PC-9 (cell line): ENCODE measurements at places on chromosomes 12 and 14. TPM values are rescaled to one million over a fixed set of nuclear protein-coding genes. Genes with fewer than 3 reads are reported as not detected.

- no peak overlapping the region for H3K27ac ChIP-seq
- H3K36me3 ChIP-seq = no peaks in the 10 kb centered on the region
- no peaks in the 10 kb centered on the region for H3K4me1 ChIP-seq
- DNase-seq = no peak
- no peaks in the 10 kb centered on the region; the same call in 1 of the 2 replicates for H3K27me3 ChIP-seq
- H3K4me3 ChIP-seq = no peak overlapping the region
These were observed 55.8 kb upstream of the CCDC175 start for GRCh38 chr14:59632381-59632780.

- no peak overlapping the region for H3K27ac ChIP-seq
- no peaks in the 10 kb centered on the region for H3K27me3 ChIP-seq
- H3K4me3 ChIP-seq = no peak overlapping the region
- DNase-seq = no peak
These were observed 32.9 kb downstream of the SETD3 start for GRCh38 chr14:99447739-99448138.

DNA sequence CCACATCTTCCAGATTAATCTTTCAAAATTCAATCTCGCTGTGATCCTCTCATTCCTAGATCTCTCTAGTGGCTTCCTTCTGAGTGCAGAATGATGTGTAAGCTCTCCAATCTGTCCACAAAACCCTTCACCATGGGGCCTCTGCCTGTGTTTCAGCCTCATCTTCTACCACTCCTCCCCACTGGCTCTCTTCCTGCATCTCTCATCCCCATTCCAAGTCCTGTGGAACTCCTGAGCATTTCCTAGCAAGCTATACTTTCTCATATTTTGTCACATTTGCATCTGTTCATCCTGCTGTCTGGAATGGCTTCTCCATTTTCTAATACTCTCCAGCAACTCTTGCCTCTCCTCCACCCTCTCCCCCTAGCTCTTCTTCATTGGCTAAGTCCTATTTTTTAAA is 242.0 kb upstream of the DAAM1 start:
- H3K4me3 ChIP-seq = no peak overlapping the region
- H3K4me1 ChIP-seq = no peaks in the 10 kb centered on the region
- H3K36me3 ChIP-seq = no peaks in the 10 kb centered on the region
- 0 out of 2 replicates have a peak, but pooled peaks cover 4% of the 10 kb centered on the region for H3K27me3 ChIP-seq
- H3K27ac ChIP-seq = no peak overlapping the region

- no peak overlapping the region for H3K27ac ChIP-seq
- H3K36me3 ChIP-seq = no peaks in the 10 kb centered on the region
- no peak overlapping the region for H3K4me3 ChIP-seq
- H3K27me3 ChIP-seq = no peaks in the 10 kb centered on the region
These were observed 46.3 kb downstream of the NTS start for GRCh38 chr12:85920324-85920947.

CLEC2A gene
- total RNA-seq = not detected in 2 replicates

SSPN gene
- total RNA-seq = 10.4 and 14.0 TPM in 2 replicates

CYP46A1 gene
- not detected in 2 replicates for total RNA-seq

- no peak overlapping the region for H3K4me3 ChIP-seq
- H3K4me1 ChIP-seq = no peaks in the 10 kb centered on the region
- H3K36me3 ChIP-seq = peaks cover 14% of the 10 kb centered on the region; the same call in 1 of the 2 replicates
- DNase-seq = no peak
- no peak overlapping the region for H3K27ac ChIP-seq
These were observed 397.7 kb upstream of the RGS6 start for GRCh38 chr14:71534506-71534905.

DNA sequence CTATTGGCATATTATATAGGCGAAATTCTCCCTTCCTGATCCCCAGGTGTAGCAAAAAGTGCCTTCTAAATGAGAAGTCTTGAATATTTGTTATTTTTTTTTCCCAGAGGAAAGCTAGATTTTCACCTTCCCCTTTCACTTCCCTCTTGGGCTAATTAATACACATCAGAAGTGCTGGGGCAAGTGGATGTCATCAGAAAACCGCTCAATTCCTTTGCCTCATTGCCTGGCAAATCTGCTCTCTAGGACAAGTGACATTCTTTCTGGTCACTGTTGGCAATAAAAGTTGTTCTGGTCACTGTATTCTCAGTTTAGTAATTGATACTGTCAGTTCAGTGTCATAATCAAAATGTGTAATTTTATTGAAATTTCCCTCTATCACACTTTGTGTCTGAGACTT is 174.5 kb downstream of the ETNK1 start:
- H3K36me3 ChIP-seq = no peaks in the 10 kb centered on the region
- H3K27ac ChIP-seq = no peak overlapping the region
- no peaks in the 10 kb centered on the region for H3K4me1 ChIP-seq
- DNase-seq = no peak
- H3K27me3 ChIP-seq = 0 out of 2 replicates have a peak, but pooled peaks cover 9% of the 10 kb centered on the region

- peaks cover 25% of the 10 kb centered on the region; the same call in 1 of the 2 replicates for H3K36me3 ChIP-seq
- H3K27ac ChIP-seq = no peak overlapping the region
- no peak for DNase-seq
- peaks cover 15% of the 10 kb centered on the region for H3K4me1 ChIP-seq
These were observed 6.4 kb downstream of the NFYB start for GRCh38 chr12:104131609-104132008.

DNA sequence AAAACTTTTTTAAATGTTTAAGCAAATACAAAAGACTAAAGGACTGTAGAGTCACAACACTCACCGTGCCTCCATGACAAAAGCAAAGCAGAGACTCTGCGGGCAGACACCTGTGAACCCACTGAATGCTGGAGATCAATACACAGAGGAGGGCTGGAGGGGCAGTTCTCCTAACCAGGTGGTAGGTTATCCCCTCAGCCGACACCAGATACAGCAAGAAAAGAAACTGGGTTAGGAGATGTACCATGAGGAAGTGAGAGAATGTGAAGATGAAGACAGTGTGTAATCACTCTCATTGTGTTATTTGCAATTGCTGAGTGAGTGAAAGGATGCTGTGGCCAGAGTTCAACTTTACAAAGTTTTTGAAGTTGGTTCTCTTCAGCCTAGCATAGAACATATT is 480.3 kb downstream of the BCL11B start:
- no peak for DNase-seq
- H3K4me3 ChIP-seq = no peak overlapping the region
- no peaks in the 10 kb centered on the region for H3K27me3 ChIP-seq
- H3K27ac ChIP-seq = no peak overlapping the region
- H3K36me3 ChIP-seq = no peaks in the 10 kb centered on the region

DNA sequence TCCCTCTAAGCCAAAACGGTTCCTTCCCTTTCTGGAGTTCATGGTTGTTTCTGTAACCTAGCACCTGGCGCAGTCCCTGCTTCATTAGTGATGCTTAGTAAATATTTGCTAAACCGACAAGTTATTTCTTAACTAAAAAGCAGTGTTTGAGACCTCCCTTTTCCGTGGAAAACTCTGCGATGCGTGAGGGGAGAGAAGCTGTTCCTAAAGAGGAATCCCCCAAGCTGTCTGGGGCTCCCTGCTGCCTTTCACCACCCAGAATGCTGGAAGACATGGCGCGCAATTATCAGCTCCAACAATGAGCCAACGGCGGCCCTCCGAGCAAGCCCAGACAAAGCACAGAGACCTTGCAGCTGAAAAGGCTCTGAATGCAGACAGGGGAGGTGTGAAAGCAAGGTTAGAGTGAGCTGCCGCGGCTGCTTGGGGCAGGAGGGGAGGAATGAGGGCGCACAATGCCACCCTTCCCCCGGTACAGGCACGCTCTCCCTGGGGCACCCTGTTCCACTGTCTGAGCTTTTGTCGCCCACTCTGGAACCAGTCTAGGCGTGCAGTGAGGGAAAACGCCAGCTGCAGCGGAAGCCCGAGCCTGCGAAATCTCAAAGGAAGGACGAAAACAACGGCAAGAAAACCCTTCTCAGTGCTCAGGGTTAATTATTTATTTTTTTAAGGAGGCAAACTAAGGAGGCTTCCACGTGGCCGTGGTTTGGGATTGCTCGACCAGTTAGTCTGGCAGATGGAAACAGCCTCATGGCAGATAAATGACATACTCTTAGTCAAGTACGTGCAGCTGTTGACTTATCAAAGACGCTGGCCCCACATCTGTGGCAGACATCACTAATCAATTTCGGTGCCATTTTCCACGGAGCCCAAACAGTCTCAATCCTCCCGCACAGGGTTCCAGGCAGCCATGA is 66.3 kb downstream of the RBM19 start:
- no peak overlapping the region for H3K27ac ChIP-seq
- H3K4me3 ChIP-seq = no peak overlapping the region
- no peak for DNase-seq
- no peaks in the 10 kb centered on the region for H3K36me3 ChIP-seq
- no peaks in the 10 kb centered on the region for H3K27me3 ChIP-seq

PACS2 gene
- 43.3 and 52.2 TPM in 2 replicates for total RNA-seq
